Activated naive CD8-positive, alpha-beta T cell treated with anti-CD3 and anti-CD28 coated beads, Interleukin-2, amount 50 U/mL, for 16 hours (primary cell): ENCODE measurements at places on chromosomes 4 and X.

GRCh38 chr4:13541176-13541604 lies 3.1 kb downstream of the NKX3-2 start:
- DNase-seq, result no peak

DNA sequence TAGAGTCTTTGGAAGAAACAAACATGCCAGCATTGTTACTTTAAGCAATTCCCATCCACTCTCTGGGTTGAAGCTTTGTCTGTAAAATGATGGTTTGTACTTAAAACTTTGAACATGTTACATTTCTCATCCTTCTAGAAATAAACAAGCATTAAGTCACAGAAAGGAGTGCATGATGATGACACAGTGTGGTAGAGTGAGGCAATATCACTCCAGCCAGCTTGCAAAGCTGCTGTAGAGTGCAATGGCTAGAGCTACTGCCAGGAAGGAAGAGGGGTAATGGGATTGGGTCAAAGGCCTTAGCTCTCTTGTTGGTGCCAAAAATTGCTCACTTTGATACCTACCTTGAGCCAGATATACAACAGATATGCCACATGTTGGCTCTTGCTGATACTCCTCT lies 12.3 kb upstream of the ENOX2 start:
- no peak for DNase-seq

DNA sequence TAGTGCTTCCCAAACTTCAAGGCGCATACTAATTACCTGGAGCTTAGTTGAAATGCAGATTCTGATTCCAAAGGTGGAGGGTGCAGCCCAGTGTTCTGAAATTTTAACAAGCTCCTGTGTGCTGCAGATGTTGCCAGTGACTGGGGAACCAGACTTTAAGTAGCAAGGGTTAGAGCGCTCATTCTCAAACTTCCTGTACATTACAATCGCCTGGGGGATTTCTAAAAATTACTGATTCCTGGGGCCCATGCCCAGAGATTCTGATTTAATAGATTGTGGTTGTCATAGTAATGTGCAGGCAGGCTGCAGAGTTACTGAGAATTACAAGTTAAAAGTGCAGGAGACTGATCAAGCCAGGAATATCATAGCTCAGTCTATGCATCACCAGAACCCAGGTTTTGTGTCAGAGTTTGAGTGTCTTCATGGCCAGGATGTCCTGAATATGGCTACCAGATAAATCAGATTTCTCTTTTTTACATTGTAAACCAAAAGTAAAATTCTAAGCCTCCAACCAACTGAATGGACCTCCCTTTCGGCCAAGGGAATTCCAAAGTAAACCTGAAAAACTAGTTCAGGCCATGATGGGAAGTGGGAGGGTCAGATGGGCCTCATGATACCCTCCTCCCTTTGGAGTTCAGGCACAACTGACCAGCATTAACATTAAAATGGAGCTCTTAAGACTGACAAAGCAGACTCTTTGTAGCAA lies 121.6 kb downstream of the ATXN3L start:
- DNase-seq, result no peak

DNA sequence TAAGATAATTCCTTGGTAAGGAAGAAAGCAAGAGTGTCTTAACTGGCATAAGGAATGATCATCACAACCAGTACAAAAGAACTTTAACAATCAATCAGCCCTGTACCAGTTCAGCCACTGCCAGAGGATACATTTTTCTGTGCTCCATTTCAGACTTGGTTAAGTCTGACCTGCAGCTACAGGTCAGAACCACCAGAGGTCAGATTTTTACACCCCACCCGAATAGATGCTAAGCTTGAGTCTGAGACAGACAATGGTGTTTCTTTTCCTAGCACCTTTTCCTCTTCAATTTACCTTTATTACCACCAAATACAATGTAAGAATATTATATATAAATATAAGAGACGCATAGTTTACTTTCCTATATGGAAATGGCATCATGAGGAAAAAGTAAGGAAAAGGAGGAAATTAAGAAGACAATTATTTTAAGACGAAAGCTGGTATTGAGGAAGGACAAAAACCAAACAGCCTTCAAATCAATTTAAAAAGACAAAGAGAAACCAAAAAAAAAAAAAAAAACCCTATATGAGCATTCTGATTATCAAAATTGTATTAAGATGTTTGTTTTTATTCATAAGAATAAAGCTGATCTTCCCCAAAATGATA lies 215.3 kb upstream of the TTC29 start:
- no peak for DNase-seq

GRCh38 chr4:13267091-13267490 lies 217.0 kb downstream of the RAB28 start:
- no peak for DNase-seq

DNA sequence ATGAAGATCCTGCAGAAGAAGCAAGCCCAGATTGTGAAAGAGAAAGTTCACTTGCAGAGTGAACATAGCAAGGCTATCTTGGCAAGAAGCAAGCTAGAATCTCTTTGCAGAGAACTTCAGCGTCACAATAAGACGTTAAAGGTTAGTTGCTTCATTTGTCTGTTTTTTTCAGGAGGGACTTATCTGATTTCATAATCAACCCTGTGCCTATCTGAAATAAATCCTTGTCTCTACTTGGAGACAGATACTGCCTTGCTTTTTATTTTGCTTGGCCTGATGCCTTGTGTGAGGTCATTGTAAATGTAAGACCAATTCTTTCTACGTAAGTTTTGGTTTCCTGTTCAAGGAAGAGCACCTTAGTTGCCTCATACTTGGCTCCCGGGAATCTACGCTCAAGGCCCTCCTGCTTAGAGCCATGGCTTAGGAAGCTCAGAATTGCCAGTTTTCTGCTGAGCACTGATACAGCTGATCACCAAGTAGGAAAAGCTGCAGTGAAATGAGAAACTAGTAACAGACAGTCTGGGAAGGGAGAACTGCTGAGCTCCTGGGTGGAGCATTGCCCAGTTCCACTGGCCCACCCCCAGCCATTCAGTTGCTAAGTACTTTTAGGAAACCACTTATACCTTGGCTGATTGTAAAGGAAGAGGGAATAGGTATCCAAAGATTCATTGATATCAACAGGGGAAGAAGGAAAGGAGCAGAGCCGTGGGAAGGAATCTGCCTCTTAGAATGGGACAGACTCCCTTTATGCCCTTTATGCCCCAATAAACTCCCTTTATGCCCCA lies 41.8 kb downstream of the RBBP7 start:
- no peak for DNase-seq

- no peak for DNase-seq
Observed at GRCh38 chr4:6161921-6162464, 38.4 kb downstream of the JAKMIP1 start.

DNA sequence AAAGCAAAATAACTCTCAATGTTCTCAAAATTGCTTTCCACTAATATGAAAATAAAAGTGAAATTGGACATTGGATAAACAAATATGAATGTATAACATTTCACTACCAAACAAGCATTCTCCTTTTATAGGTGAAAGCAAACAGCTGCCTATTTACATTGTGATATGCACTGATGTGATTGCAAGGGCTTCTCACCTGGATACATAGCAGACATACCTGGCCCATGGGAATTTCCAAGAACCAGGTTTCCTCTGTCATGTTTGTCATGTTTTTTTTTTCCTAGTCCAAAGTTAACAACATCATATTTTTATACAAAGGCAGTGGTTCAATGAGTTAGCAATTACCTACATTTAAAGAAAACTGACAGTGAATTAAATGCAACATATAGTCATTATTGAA lies 228.5 kb downstream of the ANKRD50 start:
- DNase-seq, result no peak

DNA sequence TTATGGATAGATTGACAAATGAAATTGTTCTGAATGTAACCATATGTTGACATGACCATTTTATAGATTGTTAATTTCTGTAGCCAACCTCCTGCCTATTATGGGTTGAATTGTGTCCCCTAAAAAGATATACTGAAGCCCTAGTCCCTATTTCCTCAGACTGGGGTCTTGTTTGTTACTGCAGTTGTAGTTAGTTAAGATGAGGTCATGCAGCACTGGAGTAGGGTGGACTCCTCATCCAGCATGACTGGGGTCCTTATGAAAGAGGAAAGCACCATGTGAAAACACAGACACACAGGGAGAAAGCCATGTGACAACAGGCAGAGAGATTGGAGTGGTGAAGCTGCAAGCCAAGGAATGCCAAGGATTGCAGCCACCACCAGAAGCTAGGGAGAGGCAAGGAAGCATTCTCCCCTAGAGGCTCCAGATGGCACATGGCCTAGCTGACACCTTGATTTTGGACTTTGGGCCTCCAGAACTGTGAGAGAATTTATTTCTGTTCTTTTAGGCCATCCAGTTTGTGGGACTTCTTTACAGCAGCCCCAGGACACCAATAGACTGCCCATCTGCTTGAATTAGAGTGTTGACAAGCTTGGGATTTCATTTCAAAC lies 14.0 kb downstream of the MTM1 start:
- no peak for DNase-seq
